ENCODE measurements at places on chromosomes 2 and 18. TPM values are rescaled to one million over a fixed set of nuclear protein-coding genes. Genes with fewer than 3 reads are reported as not detected.
A peak's percentile ranks its signal among the peaks of the same experiment; 100 is the strongest.

DNA sequence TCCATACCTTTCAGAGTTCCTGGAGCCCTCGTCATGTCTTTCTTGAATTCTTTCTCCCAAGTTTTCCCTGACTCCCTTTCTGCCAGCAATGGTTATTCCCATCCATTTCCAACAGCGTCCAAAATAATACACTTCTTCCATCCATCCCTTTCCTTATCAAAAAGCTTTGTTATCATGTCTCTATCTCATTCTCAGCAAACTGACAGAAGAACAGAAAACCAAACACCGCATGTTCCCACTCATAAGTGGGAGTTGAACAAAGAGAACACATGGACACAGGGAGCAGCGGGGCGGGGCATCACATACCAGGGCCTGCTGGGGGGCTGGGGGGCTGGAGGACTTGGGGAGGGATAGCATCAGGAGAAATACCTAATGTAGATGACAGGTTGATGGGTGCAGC is 86.7 kb downstream of the DDX1 start:
- no peaks in the 10 kb centered on the region for H3K4me1 ChIP-seq
- H3K4me3 ChIP-seq, result no peak overlapping the region
- no peak for DNase-seq
- no peak overlapping the region for H3K27ac ChIP-seq
- H3K27me3 ChIP-seq, result no peaks in the 10 kb centered on the region
- H3K36me3 ChIP-seq, result no peaks in the 10 kb centered on the region

The GCG gene
- total RNA-seq, result not detected

The LTBP1 gene
- total RNA-seq, result 134 TPM

GRCh38 chr18:11119959-11120587 is 29.3 kb downstream of the PIEZO2 start:
- no peak overlapping the region for H3K4me3 ChIP-seq
- H3K27ac ChIP-seq, result no peak overlapping the region
- H3K4me1 ChIP-seq, result no peaks in the 10 kb centered on the region
- H3K27me3 ChIP-seq, result no peaks in the 10 kb centered on the region

The SEPTIN2 gene
- total RNA-seq, result 272 TPM

The DNAH7 gene
- 1.7 TPM for total RNA-seq

- DNase-seq, result no peak
- no peaks in the 10 kb centered on the region for H3K36me3 ChIP-seq
- H3K4me3 ChIP-seq, result no peak overlapping the region
- no peaks in the 10 kb centered on the region for H3K4me1 ChIP-seq
- H3K27me3 ChIP-seq, result no peaks in the 10 kb centered on the region
These were observed 499.0 kb downstream of the CPS1 start for GRCh38 chr2:211055438-211055837.

GRCh38 chr2:199603721-199604291 is 146.1 kb upstream of the SATB2 start:
- DNase-seq, result peak; percentile 43
- H3K4me1 ChIP-seq, result no peaks in the 10 kb centered on the region
- no peaks in the 10 kb centered on the region for H3K36me3 ChIP-seq

The TMEM200C gene
- 0.37 TPM for total RNA-seq

- H3K4me1 ChIP-seq, result no peaks in the 10 kb centered on the region
- no peak overlapping the region for H3K27ac ChIP-seq
- no peaks in the 10 kb centered on the region for H3K36me3 ChIP-seq
- no peaks in the 10 kb centered on the region for H3K27me3 ChIP-seq
- H3K4me3 ChIP-seq, result no peak overlapping the region
- no peak for DNase-seq
These were observed 24.2 kb upstream of the UGT1A8 start for GRCh38 chr2:233593201-233593600.

GRCh38 chr2:15746703-15747550 is 155.3 kb downstream of the DDX1 start:
- no peak overlapping the region for H3K4me3 ChIP-seq
- no peaks in the 10 kb centered on the region for H3K27me3 ChIP-seq
- no peak for DNase-seq
- H3K4me1 ChIP-seq, result peaks cover 30% of the 10 kb centered on the region
- H3K36me3 ChIP-seq, result no peaks in the 10 kb centered on the region
- H3K27ac ChIP-seq, result no peak overlapping the region

DNA sequence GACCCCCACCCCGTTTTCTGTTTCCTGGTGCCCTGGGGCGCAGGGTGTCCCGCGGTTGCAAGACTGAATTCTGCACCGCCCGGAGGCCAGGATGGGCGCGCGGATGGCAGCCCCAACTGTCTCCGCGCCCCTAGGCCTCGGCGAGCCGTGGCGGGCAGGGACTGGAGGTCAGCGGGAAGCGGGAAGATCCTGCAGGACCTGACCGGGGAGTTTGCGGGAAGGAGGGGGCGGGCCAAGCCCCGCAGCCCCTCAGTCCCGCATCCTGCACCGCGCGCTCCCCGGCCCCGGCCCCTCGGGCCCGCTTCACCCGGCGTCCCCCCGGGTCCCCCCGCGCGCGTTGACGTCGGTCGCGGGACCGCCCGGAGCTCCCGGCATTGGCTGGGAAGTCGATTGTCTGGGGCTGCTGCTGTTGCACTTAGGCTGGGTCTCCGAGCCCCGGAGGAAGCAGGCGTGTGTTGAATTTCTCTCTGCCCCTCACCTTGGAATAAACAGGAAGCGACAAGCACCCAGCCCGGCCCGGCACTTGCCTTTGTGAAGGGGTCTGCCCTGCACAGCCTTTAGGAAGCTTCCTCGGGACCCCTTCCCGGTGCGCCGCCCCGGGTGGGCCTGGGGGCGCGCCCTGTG is at the start of gene LDLRAD4:
LDLRAD4 (plus strand) TSS at position 393 of the 624 bp plus-strand sequence.
- peak within 1 kb of the TSS; percentile 87 for H3K27ac ChIP-seq
- no peaks in the 10 kb centered on the region for H3K36me3 ChIP-seq
- peaks cover 71% of the 10 kb centered on the region for H3K4me1 ChIP-seq
- H3K4me3 ChIP-seq, result peak within 1 kb of the TSS; percentile 91
- DNase-seq, result peak; percentile 39

DNA sequence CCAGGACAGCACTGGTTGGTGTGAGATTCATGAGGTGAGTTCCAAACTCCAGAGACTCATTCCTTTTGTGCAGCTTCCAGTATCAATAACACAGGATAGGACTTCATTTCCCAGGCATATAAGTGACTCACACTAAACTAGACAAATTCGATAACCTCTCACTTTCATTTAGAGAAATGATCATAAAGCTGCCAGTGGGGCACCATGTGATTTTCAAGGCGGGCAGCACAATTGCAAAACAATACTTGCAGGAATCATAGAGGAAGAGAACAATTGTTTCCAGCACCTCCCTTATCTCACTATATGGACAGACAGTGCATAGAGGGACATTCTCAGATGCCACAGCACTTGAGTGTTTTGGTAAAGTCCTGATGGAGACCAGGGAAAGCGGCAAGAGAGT is 31.3 kb upstream of the DNAH7 start:
- no peak overlapping the region for H3K27ac ChIP-seq
- H3K27me3 ChIP-seq, result no peaks in the 10 kb centered on the region
- no peaks in the 10 kb centered on the region for H3K36me3 ChIP-seq
- no peak for DNase-seq
- H3K4me1 ChIP-seq, result no peaks in the 10 kb centered on the region
- H3K4me3 ChIP-seq, result no peak overlapping the region

GRCh38 chr2:173831312-173832229 is 133.6 kb downstream of the SP3 start:
- no peaks in the 10 kb centered on the region for H3K27me3 ChIP-seq
- no peaks in the 10 kb centered on the region for H3K36me3 ChIP-seq
- peak overlapping the region; percentile 10 for H3K27ac ChIP-seq

The FKBP7 gene
- total RNA-seq, result 6.4 TPM

DNA sequence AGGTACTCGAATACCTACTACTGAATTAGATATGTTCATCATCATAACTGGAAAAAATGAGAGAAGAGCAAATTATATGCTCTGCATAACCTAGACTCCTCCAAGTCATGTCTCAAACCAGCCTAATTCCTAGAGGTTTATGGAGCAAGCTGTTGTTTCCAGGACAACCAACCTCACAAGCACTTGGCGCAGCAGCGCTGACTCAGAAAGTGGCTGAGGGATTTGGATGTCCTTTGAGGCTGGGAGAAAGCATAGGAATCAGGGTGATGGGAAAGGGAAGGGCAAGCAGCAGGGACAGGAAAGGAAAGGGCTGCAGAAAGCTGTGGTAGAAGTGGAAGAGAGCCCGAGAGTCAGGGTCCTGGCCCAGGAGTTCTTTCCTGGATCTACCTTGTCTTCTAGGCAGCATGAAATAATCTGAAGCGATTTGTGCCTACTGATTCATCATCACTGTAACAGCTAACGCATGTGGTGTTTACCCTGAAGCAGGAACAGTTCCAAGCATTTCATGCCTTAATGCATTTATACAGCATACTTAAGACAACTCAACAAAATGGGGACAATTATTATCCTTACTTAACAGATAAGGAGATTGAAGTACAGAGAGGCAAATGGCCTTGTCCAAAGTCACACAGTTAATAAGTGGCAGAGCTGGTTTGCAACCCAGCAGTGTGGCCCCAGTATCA is 3.7 kb downstream of the PLEK start:
- H3K27me3 ChIP-seq, result no peaks in the 10 kb centered on the region
- no peaks in the 10 kb centered on the region for H3K36me3 ChIP-seq
- no peak overlapping the region for H3K27ac ChIP-seq
- no peak for DNase-seq
- peaks cover 14% of the 10 kb centered on the region for H3K4me1 ChIP-seq
- H3K4me3 ChIP-seq, result no peak overlapping the region

Data from stomach (tissue), 19 donors.